Suprapubic skin (tissue), 4 donors: ENCODE measurements at places on chromosomes 2 and 18.

DNA sequence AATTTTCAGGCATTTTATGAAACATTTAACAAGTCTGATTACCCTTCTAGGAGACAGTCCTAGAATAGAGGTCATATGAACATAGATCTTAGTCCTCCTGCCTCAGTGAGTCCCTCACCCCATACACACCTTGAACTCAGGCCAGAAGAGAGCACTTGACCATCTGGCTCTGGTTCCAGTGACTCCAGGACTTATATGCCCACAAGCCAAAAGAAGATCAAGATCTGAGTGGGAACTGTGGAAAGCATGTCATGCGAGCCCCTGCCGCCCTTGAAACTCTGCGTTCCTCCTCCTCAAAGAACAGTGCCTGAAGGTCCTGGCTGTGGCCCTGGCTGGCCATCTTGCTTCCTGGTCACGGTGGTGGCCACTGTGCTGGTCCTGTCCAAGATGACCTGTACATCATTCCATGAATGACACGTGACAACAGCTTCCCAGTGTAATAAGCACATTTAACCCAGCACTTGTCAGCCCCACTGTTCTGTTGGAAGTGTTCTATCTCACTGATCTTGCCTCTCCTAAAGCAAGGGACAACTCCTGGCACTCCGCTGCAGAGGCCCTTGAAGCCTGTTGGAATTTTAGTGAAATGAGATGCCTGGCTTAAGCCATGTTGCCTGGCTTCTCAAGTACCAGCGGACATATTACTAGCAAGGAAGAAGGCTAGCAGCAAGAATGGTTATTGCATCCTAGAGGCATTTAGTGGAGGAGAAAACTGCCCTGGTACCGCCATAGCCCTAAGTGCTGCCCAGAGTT, 17.6 kb downstream of the TTC32 start:
- peak; percentile 13 for DNase-seq

DNA sequence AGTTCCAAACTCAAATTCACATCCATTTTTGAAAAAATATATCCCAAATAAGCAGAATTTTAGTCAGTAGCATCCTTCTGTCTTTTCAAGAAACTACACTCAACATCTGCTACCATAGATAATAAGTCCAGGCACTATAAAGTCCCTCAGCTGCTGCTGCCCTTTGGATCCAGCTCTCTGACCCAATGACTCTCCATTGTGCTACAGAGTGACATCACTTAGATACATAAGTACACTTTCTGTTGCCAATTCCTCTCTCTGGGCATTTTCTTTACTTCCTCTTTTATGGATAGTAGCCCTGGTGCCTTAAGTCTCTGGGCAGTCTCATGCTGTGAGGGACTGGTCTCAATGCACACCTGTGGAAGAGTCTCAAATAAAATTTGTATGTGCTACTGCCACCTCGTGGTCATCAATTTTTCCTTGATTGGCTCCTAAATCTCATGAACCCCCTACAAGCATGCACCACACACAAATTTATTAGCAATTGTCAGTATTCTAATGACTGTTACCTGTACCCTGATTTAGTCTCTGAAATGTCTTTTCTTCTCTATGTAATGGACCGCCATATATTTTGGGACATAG, 219.2 kb downstream of the LRP1B start:
- no peak for DNase-seq

DNA sequence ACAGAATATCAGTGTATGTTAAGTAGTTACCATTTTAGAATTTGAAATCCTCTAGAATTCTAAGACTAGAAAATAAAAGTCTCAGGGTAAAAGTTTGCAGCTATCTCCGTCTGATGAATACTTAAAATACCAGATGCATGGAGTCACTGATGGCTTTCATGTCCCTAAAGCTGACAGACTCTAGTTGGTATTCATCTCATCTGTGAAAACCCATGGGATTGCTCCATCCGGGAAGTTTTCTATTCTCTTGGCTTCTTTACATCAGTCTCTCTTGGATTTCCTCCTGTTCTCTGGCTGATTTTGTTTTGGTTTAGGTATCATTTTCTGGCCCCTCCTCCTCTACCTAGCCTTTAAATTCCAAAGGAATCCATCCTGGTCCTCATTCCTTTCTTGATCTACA, 465.6 kb upstream of the POU3F3 start:
- DNase-seq = no peak

- peak; percentile 59 for DNase-seq
Observed at GRCh38 chr2:164620873-164621763, at the start of gene GRB14. GRB14 (minus strand) TSS chr2:164621482; CDS start chr2:164621309, 173 bp downstream.

DNA sequence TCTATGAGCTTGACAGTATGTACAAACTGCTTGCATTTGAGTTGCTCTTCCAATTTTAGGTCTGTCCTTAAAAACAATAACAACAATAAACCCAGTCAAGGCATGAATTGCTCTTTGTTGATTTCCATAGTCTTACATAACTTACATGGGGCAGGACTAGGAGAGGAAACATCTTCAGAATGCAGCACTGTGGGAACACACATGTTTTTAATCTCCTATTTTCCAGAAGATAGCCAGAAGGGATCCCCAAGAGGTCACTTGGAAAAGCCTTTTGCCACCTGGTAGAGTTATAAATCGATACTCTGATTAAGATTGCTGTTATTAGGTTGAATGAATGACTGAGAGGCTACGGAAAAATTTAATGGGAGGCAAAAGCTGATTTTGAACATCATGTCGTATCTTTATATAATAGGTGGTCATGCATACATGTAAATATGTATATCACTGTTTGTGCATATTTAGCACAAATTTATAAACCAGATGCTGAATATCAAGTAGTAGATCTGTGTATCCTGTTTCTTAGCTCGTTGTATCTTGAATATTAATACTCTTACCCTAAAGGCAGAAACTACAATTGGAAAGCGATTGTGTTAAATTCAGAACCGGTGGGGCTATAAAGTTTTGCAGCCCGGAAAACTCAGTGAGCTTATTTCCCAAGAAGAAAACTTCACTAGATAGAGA, 479.4 kb upstream of the TCF4 start:
- DNase-seq = no peak
